GM10248 (cell line): ENCODE measurements at places on chromosomes 3 and 15.
A peak's percentile ranks its signal among the peaks of the same experiment; 100 is the strongest.

DNA sequence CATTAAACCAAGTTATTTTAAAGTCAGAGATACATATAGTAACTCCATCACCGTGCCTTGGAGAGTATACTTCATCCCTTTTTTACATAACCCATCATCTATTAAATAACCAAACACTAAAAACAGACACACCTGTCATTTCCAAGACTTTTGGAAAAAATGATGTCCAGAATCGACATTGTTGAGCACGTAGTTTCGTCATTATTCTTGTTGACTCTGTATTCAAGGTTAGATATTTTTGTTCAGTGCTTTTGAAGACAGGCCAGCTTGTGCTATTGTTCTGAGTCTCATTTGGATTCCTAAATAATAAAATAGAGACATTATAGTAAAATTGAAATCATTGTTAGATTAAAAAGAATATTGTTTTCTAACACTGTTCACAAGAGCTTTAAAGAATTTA lies 51.2 kb downstream of the BCHE start:
- no peak for DNase-seq

DNA sequence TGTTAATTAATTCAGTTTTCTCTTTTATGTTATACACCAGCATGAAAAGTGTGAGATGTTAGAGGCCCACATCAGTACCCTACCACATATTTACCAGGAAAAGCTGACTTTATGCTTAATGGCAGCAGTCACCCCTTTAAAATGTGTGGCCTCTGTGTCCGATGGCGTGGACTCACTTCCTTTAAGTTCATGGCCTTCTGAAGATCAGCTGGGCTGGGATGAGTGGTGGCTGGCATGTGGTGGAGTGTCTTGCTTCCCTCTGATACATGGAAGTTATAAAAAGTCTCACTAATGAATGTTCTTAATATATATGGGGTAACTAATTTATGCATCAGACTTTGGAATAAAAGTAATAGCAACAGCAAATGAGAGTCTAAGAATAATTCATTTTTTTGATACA lies 32.1 kb downstream of the PPARG start:
- DNase-seq = no peak

DNA sequence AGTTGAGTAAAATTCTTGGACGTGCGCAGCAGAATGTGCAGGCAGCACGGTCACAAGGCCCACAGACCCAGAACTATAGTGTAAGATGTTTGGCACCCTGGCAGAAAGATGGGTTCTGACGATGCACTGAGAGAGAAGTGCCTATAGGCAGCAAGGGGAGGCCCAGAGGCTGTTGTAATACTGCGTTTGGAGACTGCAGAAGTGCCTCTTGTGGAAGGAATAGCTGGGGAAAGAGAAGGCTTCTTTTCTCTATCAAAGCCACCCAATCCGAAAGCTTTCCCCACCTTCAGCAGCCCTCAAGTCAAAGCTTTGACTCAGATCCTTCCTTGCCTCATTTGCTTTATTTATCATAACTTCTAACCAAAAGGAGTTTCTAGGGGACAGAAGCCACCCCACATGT lies 5.2 kb upstream of the SIN3A start:
- DNase-seq = no peak

- no peak for DNase-seq
Observed at GRCh38 chr3:131299836-131300235, 81.7 kb upstream of the NUDT16 start.

- peak; percentile 54 for DNase-seq
Observed at GRCh38 chr15:52005748-52006701, 13.0 kb upstream of the MAPK6 start.

DNA sequence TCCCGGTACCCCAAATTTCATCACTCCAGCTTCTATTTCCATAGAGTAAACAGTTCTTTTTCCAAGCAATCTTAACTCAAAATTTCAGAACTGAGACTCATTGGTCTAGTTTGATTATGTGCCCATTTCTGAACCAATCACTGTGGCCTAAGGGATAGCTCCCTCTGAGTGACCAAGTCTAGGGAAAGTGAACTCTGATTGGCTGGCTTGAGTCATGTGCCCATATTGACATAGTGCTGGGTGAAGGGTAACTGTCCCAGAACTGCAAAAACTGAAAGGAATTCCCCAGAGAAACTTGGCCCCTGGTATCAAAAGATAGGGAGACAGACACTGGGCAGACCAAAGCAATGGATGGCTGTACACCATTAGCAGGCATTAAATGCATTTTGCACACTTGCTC lies 171.2 kb upstream of the WNT5A start:
- DNase-seq = no peak

GRCh38 chr15:96593735-96594134 lies 263.2 kb downstream of the NR2F2 start:
- DNase-seq = no peak

- DNase-seq = peak; percentile 23
Observed at GRCh38 chr3:112092496-112093179, 6.4 kb downstream of the C3orf52 start.

- no peak for DNase-seq
Observed at GRCh38 chr3:37772773-37773354, 88.8 kb upstream of the CTDSPL start.

DNA sequence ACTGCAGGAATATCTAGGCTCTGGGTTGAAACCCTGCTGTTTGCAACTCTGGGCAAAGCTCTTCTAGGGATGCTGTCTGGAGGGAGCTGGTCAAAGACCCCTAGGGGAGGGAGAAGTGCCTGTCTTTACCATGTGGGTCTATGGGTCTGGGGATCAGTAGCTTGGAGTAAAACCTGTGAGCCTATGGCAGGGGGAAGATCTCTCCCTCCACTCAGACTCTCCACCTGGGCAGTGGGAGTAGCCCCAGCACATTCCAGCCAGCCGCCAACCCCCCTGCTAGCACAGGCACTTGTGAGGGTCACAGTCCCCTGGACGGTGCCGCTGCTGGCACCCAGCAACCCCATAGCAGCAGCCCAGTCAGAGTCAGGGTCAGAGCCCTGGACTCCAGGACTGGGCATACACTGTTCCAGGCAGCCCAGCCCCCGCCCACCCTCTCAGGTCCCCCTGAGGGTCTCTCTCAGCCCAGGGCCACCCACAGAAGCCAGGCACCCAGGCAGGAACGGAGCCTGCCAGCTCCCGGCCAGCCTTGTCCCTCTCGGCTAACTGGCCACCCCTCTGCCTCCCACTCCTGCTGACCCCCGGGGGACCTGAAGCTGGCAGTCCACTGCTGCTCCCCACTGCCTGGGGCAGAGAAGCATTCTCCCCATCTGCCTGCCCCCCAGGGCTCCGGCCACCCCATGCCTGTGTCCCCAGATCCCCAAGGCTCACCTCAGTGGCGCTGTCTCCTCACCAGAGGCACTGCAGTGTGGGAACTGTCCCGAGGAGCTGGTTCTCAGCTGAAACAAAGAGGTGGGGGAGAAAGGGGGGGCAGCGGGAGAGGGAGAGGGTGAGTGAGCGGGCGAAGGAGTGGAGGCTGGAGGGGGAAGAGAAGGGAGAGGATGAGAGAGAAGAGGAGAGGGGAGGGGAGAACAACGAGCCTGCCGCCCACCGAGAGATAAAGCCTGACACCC lies 10.8 kb downstream of the GLYCTK start:
- no peak for DNase-seq

GRCh38 chr15:74831813-74832495 lies 5.5 kb downstream of the CPLX3 start:
- DNase-seq = no peak

GRCh38 chr3:36166477-36166876 lies 213.8 kb upstream of the STAC start:
- DNase-seq = no peak

GRCh38 chr3:198090795-198091332 lies 130.8 kb downstream of the LMLN start:
- no peak for DNase-seq

- no peak for DNase-seq
Observed at GRCh38 chr3:116034794-116035193, 410.5 kb downstream of the LSAMP start.

- DNase-seq = peak; percentile 82
Observed at GRCh38 chr3:10198761-10199649, 34.3 kb downstream of the IRAK2 start.

- DNase-seq = no peak
Observed at GRCh38 chr3:186605078-186605477, 7.8 kb upstream of the AHSG start.

DNA sequence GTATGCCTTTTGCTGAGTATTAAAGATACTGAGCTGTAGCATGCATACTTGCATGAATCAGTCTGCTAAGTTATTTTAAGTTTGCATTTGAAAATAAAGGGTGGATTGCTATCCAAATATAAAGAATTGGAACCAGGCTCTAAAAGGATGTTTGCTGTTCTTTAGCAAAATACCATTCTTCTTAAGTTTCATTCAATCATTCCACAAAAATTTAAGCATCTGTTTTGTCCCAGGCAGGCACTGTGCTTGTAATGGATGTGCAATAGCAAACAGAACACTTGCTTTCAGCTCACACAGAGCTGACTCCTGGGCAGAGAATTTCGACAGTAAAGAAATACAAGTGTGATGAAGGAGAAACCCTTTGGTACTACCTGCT lies 151.1 kb downstream of the PGPEP1L start:
- DNase-seq = no peak

DNA sequence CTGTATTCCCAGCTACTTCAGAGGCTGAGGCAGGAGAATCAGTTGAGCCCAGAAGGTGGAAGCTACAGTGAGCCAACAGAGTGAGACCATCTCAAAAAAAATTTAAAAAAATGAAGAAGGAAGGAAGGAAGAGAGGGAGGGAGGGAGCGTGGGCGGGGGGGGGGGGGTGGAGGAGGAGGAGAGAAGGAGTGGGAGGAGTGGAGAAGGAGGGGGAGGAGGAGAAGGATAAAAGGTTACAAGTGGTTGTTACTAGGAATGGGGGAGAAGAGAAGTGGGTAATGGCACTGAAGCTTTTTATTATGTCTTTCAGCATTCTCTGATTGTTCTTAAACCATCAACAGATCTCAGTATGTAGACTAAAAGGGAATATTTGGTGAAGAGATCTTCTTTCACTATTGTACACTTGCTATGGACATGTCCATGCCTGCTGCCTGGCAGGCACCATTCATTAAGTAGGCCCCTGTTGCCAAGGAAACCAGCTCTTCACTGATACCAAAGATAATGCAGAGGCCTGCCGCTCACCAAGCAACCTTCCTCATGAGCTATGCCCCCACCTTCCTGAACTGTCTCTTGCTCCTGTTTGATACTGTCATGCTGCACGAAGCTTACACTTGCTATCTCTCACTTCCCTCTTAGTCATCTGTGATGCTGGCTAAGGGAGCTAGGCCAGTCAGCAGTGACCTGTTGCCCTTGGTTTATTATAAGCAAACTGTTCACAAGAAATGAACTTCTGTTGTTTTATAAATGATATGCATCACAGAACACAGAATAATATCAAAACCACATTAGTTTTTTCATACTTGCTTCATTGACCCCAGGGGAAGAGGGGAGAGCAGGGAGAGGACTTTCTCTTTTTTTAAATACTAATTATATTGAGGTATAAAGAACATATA lies 23.1 kb downstream of the EPM2AIP1 start:
- peak; percentile 82 for DNase-seq

DNA sequence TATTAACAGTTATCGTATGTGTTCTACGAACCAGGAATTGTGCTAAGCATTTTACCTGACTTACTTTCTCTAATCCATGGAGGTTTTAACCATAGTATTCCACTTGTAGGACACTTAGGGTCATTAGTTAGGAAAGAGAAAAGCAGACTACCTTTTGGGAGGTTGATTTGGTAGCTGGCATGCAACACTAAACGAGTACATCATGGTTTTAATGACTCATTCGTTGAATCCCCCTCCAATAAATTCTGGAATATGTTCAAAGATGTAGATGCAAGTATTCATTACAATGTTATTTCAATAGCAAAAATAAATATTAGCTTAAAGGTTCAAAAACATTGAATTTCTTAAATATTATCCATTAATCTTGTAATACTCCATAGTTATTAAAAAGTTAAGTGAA lies 162.5 kb downstream of the FMN1 start:
- no peak for DNase-seq

GRCh38 chr3:120550546-120550945 lies 45.6 kb upstream of the NDUFB4 start:
- DNase-seq = no peak

DNA sequence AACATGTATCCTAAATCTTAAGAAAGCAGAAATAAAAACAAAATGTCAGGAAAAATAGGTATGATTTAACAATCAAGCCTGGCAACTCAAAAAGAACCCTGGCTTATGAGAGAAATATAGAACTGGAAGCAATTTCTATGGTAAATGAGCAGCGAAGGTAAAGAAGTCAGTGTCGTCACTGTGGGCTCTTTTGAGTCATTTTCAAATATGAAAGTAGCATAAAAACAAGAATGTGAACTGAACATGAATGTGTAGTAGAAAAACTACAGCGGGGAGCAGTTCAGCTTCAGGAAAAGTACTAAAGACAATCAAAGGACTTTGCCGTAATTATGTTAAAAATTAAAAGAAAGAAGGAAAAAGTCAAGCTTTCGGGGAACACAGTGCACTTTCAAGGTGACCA lies 17.5 kb downstream of the LSG1 start:
- peak; percentile 53 for DNase-seq

DNA sequence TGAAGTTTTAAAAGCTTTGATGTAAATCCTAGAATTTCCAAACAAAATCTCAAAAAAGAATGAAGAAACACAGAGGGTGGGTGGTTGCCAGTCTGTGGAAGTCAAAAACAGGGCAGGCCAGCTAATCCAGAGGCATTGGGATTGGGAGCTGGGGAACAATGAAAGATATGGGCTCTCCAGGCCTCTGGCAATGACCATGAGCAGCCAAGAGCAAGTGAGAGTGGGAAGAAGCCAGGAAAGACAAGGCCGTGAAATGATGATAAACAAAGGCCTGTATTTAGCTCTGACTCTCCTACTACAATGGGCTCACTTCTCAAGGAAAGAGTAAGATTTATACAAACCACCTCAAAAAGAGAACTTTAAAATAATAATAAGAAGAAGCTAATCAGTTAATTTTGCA lies 248.5 kb downstream of the ZMAT3 start:
- DNase-seq = no peak

GRCh38 chr3:23152989-23153388 lies 50.1 kb upstream of the UBE2E2 start:
- no peak for DNase-seq

DNA sequence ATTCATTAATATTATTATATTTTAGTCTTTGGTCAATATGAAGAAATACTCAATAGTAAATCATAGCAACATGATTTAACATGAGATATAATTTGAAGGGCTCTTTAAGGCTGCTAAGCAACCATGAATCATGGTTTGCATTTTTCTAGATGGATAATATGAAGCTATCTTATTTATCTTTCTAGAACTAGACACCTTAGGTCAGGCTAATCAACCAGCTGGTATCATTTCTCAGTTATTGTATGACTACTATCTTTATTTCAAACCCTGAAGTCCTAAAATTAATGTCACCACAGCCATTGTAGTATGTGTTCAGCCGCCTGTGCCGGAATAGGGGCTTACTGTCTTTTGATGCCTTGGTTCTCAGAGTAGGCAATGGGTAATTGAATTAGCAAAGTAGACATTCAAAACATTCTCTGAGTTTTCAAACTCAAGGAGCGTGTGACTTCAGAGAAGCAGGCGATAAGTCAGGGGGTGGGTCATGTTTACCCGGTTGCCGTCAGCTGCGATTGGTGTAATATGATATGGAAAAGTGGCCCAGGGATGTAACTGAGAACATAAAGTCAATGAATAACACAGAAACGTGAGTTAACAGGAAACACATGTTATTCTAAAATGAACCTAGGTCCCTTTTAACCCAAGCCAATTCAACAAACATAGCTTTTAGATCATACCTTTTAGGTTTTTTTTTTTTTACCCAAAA lies 93.4 kb upstream of the CTDSPL start:
- DNase-seq = no peak
